ENCODE measurements at places on chromosomes 1 and 21.

DNA sequence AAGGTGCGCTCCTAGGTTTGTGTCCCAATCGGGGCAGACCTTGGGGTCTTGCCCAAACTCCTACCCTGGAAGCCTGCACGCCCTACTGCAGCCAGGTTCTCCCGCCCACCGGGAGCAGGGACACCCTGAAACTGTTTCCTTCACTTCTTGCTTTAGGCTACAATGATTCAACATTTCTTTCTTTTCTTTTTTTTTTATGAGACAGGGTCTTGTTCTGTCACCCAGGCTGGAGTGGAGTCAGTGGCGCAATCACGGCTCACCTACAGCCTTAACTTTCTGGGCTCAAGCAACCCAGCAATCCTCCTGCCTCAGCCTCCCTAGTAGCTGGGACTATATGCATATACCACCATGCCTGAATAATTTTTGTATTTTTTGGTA, 75.8 kb downstream of the ITPKB start:
- DNase-seq: no peak

- no peak for DNase-seq
Measured at GRCh38 chr1:22608361-22608760, 28.1 kb upstream of the C1QA start.

DNA sequence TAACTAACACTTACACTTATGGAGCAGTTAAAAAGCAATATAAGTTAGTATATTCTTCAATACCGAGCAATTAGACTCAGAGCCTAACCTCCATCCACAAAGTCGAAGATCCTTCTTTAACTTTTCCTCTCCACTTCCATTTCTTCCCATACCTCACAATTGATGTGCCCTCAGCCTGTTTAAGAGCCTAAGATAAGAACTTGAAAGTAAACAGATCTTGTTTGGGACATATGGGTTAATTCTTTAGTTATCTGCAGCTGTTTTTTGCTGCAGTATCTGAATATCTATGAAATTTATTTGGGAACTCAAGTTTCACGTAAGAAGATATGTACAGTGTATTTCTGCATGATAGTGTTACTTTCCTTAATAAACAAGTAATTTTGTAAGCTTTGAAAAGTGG, 51.5 kb downstream of the MIGA1 start:
- DNase-seq: no peak

GRCh38 chr1:29644812-29645211, 408.5 kb downstream of the PTPRU start:
- DNase-seq: no peak

DNA sequence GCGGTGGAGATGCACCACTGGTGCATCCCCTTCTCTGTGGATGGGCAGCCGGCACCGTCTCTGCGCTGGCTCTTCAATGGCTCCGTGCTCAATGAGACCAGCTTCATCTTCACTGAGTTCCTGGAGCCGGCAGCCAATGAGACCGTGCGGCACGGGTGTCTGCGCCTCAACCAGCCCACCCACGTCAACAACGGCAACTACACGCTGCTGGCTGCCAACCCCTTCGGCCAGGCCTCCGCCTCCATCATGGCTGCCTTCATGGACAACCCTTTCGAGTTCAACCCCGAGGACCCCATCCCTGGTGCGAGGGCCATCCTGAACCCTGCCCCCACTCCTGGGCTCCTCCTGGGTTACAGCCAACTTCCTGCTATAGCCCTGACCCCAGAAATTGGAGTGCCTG, 13.0 kb downstream of the NTRK1 start:
- no peak for DNase-seq

GRCh38 chr1:33007190-33008050, 29.3 kb downstream of the AK2 start:
- DNase-seq: peak; percentile 36

DNA sequence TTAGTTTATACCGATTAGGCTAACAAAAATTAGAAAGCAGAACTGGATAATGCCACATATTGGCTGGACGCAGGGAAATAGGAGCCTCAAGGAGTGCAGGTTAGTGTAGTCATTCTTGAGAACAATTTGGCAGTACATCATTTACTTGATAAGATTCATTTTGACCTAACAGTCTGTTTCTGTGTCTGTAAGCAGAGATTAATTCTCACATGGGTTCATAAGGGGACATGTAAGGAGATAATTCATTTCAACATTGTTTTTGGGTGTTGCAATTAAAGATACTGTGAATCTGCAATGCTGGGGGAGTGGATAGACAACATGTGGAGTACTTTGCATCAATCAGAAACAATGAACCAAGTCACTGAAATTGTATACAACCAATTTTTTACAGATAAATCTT, 32.0 kb downstream of the AGO3 start:
- DNase-seq: no peak

DNA sequence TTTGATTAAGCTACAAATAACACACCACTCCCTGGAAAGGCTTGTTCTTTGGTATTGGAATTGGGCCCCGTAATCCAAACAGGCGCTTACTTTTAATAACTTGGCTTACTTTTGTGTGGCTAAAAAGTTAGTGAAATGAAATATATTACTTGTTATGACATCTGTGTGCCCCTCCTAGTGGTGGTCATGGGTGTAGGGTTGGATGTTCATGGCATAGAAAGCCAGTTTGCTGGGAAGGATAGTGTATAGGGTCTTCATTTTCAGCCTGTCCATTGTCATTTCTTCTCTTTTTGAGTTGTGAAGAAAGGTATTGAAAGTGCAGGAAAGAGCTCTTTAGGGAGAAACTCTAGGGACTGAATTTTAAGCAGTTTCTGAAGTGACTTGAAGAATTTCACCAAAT, 5.9 kb downstream of the CDC14A start:
- DNase-seq: no peak

GRCh38 chr1:224149709-224150108, 33.3 kb upstream of the DEGS1 start:
- no peak for DNase-seq

- DNase-seq: no peak
Measured at GRCh38 chr1:192609110-192610079, 26.6 kb upstream of the RGS13 start.

GRCh38 chr1:43282220-43283195, 2.9 kb downstream of the C1orf210 start:
- DNase-seq: no peak

DNA sequence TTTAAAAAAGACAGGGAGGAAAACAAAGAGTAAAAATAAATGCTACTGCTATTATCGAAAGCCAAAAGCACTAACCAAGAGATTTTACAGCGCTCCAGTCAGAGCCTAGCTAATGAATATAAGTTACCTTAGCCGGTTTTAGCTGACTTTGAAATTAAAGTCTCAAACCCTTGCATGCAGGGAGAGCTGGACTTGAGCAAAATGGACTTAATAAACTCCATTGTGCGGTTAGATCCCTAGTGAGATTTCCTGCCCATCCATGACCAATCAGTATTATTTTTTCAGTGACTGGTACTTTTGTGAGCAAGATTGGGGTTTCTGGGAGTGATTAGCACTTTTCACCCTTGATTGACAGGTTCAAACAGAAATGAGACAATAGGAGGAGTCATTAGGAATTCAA, 333.4 kb upstream of the ADGRL2 start:
- no peak for DNase-seq

DNA sequence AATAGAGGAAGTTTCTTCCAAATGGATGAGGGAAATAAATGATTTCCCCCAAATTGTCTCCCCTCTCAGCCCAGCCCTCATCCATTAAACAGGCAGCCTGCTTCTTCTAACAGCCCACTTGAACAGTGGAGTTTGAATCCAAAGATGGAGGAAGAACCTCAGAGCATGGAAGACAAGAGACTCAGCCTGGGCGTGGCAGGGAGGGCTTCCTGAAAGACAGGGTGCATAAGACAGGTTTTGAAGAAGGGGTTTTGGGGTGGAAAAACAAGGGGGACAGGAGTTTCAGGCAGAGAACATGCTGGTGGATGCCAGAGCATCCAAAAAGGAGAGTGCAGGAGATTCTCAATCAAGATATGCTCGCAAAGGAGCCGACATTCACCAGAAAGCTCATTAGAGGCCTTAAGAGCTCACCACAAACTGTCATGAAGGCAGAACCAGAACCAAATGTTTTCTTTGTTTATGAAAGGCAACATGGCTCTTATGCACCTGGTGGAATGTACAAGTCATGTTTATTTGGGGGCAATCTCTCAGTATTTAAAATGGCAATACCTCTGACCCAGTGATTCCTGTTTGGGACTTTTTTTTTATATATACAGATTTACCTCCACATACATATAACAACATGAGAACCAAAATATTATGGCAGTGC, 26.5 kb upstream of the TSPEAR start:
- no peak for DNase-seq

Measured in COR-L47 (cell line).